ENCODE measurements at places on chromosomes 3 and 15.

DNA sequence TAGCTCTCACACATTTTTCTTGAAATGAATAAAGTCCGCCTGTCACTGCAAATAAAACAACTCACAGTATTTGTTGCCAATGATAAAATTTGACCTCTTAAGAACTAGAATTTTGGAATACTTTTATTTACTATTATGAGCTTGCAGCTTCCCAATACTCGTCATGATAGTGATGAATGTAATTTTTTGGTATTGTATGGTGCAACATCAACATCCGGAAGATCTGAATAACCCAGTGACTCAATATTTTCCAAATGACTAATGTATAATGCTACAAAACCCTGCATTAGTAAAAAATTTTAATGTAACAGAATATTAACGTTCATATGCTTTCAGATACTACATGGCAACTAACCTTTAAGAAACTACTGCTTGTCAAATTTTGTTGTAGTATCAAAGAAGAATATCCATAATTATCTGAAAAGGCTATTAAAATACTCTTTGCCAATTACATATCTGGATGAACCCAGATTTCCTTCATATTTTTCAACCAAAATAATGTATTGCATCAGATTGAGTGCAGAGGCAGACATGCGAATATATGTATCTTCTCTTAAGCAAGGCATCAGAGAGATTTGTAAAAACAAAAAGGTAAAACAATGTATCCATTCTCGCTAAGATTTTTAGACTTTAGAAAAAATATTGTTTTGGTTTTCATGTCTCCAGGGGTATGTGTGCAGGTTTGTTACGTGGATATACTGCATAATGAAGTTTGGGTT, 95.3 kb downstream of the IGF2BP2 start:
- no peak for DNase-seq

DNA sequence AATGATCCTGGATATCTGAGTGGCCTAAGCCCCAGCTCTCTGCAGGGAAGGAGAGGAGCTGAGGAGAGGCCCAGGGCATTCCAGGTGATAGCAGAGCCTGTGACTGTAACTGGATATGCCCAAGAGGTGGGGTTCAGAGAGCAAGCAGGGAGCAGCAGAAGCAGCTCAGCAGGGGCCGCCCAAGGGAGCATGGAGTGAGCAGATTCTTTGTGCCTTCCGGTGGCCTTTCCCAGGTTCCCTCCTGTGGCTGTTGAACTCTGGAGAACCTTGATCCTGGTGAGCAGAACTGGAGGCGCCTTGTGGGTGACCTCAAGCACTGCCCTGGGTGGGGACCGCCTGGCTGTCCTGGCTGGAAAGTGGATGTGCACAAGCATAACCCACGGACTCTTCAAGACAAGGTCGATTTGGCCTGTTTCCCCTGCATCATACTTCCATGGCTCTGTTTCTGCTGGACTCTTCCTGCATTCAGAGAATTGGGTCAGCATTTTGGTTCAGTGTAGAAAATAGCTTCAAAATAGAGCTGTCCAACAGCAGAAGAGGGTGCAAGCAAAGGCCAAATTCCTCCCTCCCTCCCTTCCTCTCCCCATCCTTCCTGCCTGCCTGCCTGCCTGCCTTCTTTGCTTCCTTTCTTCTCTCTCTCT, 76.1 kb downstream of the ARNT2 start:
- DNase-seq: no peak

DNA sequence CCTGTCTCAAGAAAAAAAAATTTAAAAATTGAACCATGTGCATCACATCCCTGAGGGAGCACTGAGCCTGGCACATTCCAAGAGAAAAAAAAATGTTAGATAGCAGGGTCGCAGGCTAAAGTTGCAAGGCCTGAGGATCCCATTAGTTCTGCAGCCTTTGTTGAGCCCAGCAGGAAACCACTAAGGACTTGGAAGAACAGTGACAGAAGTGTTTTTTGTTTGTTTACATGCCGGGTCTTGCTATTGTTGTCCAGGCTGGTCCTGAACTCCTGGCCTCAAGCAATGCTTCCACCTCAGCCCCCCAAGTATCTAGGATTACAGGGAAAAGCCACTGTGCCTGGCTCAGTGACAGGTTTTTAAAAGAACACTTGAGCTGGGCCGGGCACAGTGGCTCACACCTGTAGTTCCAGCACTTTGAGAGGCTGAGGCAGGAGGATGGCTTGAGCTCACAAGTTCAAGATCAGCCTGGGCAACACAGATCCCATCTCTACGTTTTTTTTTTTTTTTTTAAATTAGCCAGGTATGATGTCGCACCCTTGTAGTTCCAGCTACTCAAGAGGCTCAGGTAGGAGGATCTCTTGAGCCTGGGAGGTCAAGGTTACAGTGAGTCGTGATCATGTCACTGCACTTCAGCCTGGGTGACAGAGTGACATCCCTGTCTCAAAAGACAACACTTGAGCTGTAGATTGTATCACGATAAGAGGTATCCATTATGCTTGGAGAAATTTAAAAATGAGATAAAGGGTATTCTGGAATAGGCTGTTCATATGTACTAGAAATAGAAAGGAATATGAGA, 15.2 kb downstream of the CHAC1 start:
- no peak for DNase-seq

DNA sequence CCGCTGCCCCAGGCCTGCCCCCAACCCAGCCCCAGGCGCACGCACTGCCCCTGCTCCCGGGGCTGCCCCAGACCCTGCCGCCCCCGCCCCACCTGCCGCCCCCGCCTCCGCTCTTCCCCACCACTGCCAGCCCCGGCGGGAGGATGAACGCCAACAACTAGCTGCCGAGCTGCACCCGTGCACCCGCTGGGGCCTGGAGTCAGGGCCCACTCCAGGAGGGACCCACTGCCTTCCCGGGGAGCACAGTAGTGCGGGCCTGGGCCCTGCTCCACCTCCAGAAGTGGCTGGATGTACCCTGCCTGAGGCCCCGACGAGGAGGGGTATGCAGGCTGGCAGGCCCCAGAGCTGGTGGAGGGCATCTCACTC, 10.9 kb downstream of the ZBTB47 start:
- no peak for DNase-seq

DNA sequence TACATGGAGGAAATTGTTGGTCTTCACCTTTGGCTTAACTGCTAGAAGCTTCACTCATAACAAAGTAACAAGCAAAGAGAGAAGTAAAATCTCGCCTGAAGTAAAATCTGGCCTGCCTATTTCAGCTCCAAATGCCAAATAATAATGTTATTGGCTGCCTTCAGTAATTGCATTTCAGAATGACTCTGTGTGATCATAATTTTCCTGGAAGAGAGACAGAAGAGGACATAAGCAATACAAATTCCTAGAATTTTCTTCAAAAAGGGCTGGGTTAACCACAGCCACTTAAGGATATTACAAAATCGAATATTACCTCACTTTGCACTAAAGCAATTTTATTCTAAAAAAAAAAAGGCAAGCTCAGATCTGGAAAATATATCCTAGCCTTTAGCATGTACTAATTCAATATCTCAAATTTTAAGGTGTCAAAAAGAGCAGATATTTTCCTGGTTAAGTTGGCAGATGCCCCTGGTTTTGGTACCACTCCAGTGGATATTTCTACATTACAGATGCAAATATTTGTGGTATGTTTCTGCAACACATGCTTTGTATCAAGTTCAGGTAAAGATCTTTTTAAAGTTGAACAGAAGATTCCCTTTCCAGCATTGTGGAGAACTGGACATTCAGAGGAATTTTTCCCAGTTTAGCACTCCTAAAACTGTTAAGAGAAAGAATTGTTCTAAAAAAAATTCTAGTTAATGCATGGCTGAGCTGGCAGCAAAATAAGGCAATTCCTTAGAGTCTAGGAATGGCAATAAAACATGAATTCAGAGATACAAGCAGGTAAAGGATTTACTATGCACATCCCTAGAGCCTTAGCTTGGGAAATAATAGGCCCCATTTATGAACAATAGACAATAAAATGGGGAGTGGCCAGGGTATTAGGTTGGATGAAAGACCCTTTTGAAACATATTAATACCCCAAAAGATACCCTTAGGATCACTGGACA, 116.7 kb downstream of the STAC start:
- no peak for DNase-seq

DNA sequence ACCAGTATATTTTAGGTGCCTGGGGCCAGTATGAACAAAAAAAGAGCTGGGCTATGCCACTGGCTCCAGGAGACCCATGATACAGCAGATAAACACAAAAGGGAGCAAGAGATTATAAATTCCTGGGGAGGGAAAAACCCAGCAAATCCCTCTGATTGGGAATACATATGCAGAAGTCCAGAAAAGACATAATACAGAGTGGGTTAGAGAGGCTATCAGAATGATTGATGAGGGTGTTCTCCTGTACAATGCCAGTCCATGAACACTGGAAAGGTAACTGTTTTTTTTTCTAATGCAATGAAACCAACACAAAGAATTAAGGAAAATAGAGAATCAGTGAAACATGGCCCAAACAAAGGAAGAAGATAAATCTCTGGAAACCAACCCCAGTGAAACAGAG, 5.4 kb upstream of the VPS39 start:
- DNase-seq: no peak

DNA sequence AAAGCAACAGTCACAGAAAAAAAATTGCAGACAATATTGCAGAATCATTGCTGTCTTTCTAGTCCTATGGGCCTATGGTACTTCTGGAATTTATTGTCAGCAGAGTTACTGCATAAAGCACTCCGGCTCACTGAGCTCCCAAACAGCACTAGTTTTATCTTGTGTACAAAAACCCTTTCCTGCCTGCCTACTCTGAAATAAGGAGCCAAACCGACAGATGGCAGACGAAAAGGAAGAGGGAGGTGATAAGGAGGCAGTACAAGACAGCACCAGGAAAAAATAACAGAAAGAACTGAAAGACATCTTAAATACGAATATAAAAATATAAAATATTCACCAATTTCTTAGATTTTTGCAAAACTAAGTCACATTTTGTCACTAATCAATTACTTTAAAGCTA, 15.6 kb downstream of the HERC1 start:
- DNase-seq: no peak

- DNase-seq: no peak
Measured at GRCh38 chr3:172309741-172310427, 138.4 kb downstream of the GHSR start.

- DNase-seq: no peak
Measured at GRCh38 chr3:55089211-55089610, 161.4 kb upstream of the LRTM1 start.

- no peak for DNase-seq
Measured at GRCh38 chr3:48023377-48023776, 7.2 kb upstream of the MAP4 start.
